ENCODE measurements at places on chromosomes 6 and 20.

DNA sequence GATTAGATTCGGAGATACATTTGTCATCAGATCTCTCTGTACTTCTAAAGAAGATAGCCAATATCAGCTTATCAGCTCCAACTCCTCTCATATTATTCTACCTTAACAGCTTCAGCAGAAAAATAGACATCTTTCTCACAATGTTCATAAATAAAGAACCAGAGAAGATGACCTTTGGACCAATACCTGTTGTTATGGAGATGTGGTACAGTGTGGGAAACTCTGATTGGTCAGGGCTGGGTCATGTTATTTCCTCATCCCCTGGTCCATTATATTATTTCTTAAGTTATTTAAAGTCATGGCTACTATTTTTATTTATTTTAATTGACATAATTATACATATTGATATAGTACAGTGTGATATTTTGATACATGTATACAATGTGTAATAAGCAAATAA is 35.9 kb upstream of the POLR1H start:
- no peak for DNase-seq

DNA sequence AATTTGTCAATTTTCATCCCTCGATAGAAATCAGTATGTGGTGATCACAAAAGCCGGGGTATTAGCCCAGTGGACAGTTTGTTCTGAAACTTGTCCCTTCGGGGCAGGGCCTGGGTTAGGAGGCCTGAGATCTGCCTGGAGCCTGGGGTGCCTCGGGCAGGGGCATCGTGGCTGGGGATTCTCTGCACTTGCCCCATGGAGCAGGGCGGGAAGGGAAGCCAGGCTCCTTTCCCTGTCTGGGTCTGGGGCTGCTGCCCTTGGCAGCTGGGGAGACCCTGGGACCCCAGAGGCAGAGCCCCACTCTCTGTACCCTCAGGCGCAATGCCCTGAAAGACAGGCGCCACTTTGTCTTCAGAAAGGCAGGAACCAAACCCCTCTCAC is 27.4 kb downstream of the NTSR1 start:
- no peak for DNase-seq

GRCh38 chr6:40419377-40419776 is 167.8 kb downstream of the LRFN2 start:
- DNase-seq, result no peak

- no peak for DNase-seq
Observed at GRCh38 chr20:23453549-23454543, 1.2 kb upstream of the CST11 start.

DNA sequence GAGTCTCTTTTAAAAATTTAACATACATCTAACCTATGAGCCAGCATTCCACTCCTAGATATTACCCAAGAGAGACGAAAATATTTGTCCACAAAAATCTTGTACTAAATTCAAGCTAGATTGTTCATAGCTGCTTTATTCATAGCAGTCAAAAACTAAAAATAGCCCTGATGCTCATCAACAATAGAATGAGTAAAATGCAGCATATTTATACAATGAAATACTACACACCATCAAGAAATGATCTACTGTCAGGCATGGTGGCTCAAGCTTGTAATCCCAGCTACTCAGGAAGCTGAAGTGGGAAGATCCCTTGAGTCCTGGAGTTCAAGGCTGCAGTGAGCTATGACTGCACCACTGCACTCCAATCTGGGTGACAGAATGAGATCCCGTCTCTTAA is 22.0 kb upstream of the SRC start:
- DNase-seq, result no peak

- DNase-seq, result no peak
Observed at GRCh38 chr20:20235681-20236080, 132.2 kb upstream of the INSM1 start.

GRCh38 chr6:157229713-157230112 is 93.6 kb downstream of the TMEM242 start:
- DNase-seq, result peak; percentile 32

DNA sequence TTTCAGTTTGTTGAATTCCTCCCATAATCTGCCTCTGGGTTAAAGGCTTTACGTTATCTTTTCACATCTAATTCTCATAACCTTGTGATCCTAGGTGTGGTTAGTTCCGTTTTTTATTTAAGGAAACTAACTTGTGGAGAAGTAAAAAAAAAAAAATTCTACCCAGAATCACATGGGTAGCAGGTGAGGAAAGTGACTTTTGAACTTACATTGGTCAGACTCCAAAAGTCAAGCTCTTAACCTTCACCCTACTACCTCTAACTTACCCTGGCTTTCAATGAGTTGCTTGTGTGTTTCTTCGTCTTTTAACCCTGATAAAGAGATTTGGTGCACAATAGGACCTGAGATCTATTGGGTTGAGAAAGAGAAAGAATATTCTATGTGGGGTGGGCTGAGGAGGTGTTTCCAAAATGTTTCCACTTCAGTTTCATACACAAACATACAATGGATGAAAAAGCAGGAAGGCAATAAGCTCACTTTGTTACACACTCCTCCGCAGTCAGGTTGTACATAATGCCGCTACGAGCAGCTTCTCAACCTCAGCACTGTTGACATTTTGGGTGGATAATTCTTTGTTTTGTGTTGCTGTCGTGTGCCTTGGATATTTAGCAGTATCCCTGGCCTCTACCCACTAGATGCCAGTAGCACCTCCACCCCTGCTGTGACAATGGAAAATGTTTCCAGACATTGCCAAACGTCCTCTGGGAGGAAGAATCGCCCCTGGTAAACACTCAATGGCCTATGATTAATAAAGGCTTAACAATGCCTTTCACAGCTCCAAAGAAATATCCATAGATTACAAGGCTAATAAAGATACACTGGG is 193.0 kb upstream of the ZNF217 start:
- DNase-seq, result peak; percentile 11

DNA sequence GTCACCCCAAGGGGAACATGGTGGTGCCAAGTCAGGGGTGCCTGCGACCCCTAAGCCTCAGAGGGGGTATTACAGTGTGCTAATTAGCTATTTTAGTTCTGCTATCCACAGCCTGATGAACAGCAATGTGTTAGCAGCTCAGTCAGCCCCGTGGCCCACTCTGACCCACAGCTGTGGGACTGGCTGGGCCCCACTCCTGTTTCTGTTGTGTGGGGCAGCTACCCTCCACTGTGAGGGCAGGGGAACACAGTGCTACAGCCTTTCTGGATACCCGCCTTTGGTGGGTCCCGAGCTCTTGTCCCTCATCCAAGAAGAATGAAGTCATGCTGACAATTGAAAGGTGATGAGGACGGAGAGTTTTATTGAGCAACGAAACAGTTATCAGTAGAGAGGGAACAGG is 152.5 kb upstream of the GGTLC1 start:
- no peak for DNase-seq

- DNase-seq, result no peak
Observed at GRCh38 chr6:33976437-33977360, 169.2 kb downstream of the GRM4 start.

GRCh38 chr6:28597924-28598722 is 72.4 kb downstream of the GPX5 start:
- DNase-seq, result no peak

DNA sequence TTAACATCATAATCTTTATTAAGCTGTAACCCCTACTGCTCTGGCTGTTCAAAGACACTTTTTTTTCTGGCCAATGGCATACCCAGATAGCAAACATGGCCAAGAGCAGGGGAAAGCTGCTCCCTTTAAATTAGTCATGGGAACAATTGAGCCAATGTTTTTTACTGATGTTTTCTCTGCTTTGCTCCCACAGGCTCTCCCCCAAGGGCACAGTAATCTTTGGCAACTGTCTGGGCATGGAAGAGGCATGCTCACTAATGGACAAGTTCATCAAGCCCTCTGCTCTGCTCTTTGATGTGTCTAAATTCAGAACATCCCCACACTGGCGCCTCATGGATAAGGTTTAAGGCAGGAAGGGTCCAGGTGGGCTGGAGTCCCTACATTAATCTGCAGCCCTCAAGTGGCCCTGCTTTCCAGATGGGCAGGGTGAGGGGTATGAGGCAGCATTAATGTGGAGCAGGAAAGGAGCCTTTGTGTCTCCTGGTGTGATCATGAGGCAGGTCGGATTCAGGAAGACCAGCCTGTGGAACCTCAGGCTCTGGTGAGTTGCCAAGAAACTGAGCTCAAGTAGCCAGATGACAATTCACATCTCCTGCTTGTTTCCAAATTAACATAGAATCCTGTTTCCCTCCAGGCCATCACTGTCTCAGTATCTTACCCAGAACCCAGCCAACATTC is 227.0 kb upstream of the CST7 start:
- no peak for DNase-seq

DNA sequence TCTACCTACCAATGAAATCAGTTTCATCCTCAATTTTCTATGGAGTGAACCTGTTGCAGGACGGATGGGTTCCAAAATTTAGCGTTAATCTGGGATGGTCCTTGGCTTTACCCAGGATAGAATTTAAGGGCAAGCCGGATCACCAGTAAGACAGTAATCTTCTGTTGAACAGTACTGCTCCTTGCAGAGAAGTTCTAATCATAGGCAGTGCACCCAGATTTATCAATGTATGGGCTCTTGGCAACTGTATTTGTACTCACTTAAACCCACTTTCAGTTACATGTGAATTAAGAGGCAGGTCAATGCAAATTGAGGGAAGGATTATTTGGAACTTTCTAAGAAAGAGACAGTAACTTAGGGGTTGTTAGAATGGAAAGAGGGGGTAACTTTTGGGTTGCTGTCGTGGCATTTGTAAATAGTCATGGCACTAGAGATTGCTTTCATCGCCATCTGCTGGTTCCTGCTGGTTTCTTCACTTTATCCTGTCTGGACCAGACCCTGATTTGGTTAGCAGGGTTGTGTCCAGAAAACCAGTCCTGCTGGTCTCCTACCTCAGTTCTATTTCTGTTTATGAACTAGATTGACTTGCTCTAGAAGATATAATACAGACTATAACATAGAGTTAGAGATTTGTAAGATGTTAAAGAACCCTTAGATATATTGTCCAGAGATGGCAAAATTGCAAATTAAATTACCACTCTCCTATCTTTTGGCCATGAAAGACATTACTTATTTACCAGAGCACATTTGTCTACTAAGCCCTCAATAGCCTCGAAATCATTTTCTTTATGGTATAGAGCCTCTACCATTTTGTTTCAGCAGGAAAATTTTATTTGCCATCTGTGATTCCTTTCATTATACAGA is 646.3 kb downstream of the UTRN start:
- peak; percentile 5 for DNase-seq

DNA sequence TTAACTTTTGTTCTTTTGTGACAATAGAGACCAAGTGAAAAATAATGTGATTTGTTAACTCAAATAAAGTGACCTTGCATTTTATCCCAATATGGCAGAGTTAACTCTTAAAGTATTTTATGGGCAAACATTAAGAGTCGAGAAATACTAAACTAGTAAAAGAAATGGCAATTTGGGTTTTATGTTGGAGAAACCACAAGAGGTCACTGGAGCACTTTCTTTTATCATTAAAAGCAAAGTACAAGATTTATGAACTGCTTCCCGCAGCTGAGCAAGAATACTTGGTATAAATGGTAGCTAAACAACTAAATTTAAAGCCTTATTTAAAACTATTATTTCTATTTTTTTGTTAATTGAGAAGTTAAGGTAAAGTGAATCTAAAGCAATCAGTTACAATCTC is 33.5 kb upstream of the MCM9 start:
- no peak for DNase-seq

DNA sequence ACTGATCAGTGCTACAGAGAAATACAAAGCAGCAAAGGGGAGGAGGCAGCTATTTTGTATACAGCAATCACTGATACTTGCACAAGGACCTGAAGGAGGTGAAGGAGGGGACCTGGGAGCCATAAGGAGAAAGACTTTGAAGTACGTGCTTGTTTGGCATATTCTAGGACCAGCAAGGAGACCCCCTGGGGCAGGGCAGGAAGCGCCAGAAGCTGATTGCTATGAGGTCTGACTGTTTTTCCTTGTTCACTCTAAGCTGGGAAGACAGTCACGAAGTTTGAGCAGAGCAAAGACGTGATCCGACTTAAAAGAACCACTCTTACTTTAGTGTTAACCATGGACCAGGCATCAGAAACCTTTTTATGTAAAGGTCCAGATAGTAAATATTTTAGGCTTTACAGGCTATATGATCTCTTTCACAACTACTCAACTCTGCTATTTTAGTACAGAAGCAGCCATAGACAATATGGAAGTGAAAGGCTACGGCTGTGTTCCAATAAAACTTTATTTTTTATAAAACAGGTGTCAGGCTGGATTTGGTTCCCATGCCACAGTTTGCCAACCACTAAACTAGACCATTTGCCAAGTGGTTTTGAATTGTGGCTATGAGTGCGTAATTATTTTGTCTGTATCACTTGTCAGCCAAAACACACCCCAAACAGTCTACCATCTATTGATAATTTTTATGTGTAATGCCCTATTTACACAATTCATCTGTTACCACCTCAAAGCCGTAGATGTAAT is 217.9 kb downstream of the PRL start:
- DNase-seq, result no peak

DNA sequence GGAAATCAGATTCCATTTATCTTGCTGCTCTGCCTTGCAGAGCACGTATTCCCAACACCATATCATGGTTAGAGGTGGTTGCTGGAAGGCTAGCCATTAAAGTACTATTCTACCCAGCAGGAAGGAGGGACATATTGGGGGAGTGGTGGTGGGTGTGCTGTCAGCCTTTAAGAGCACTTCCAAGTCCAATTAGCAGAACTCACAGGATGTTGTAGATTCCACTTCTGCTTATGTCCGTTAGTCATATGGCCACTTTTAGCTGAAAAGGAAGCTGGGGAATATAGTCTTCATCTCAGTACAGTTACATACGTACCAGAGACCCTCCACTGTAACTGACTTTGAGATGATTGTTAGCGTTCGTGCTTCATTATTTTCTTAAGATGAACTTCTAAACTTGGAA is 94.4 kb downstream of the SAMD3 start:
- DNase-seq, result no peak

GRCh38 chr6:142079130-142079529 is 53.6 kb upstream of the GJE1 start:
- no peak for DNase-seq

All from naive B cell (primary cell).